ENCODE measurements at places on chromosomes 4 and X. TPM values are rescaled to one million over a fixed set of nuclear protein-coding genes. Genes with fewer than 3 reads are reported as not detected.
A peak's percentile ranks its signal among the peaks of the same experiment; 100 is the strongest.

- peak; percentile 13 for DNase-seq
These were observed 312.6 kb downstream of the PACRGL start for GRCh38 chr4:21012851-21013331.

DNA sequence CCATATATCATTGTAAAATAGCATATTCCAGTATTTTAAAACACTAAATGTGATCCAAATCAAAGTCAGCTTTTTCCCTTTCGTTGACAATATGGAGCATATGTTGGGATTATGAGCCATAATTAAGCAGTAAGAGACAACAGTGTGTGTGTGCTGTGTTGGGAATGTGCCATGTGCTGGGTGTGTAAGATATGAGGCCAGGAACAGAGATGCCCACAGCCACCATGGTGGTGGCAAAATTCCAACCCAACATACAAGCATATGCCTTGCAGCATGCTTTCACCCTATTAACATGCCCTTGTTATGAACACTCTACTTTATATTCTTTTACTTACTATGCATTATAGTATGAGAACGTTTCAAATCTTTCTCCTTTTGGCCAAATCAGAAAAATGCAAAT, 1560.4 kb upstream of the TENM3 start:
- no peak for DNase-seq

GRCh38 chrX:17154001-17154400, 207.5 kb downstream of the REPS2 start:
- peak; percentile 1 for DNase-seq

NPY2R gene
- not detected for total RNA-seq

GRCh38 chrX:50799531-50799961, 14.4 kb downstream of the SHROOM4 start:
- no peak for DNase-seq

GRCh38 chr4:84470204-84470785, 28.8 kb downstream of the NKX6-1 start:
- DNase-seq, result peak; percentile 24

GRCh38 chr4:100982345-100982744, 365.0 kb downstream of the PPP3CA start:
- DNase-seq, result no peak

HPGDS gene
- not detected for total RNA-seq

SH2D1A gene
- not detected for total RNA-seq

CXXC4 gene
- not detected for total RNA-seq
